ENCODE measurements at places on chromosomes 13 and 19.

DNA sequence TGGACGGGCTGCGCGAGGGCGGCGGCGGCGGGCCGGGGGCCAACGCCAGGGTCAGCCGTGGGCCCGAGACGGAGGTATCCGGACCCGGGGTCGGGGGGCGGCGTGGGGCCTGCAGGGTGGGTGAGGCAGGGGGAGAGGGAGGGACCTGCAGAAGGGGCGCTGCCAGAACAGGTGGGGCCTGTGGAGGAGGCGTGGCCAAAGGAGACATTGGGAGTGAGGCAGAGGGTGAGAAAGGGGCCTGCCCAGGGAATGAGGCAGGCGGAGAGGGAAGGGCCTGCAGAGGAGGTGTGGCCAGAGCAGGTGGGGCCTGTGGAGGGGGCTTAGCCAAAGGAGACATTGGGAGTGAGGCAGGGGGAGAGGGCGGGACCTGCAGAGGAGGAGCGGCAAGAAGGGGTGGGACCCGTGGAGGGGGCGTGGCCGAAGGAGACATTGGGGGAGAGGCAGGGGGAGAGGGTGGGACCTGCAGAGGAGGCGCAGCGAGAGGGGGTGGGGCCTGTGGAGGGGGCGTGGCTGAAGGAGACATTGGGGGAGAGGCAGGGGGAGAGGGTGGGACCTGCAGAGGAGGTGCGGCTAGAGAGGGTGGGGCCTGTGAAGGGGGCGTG, 4.2 kb downstream of the PRR36 start:
- no peak for DNase-seq

DNA sequence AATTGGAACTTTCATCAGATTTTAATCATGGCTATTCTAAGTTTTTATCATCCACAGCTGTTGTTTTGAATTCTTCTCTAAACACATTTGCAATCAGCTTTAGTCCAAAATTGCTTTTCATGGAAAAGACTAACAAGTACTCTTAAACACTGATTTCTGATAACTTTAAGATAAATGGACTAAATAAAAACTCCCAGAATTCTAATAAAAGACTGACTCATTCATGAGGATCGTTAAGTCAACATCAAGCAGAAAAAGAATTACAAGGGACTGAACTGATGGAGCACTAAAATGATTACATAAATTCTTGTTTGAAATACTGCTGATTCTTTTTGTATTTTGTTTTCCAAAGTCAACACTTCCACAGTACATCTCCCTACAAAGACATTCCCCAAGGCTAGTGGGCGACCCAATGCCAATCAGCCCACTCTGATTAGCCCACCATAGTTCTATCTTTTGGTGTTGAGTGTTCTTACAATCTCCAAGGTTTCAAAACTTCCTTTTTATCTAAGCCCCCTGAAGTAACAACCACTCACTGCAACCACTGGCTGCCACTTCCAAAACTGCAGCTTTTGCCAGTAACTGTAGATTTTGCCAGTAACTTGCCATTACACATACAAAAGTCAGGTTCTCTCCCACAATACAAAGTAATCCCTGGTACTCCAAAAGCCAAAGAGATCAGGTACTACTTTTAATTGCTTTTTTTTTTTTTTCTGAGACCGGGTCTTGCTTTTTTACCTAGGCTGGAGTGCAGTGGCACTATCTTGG, 14.0 kb upstream of the NAA16 start:
- DNase-seq, result no peak

GRCh38 chr19:45170146-45171106, 7.6 kb downstream of the TRAPPC6A start:
- DNase-seq, result no peak

- DNase-seq, result no peak
Observed at GRCh38 chr19:7965921-7966665, 22.6 kb upstream of the TIMM44 start.

DNA sequence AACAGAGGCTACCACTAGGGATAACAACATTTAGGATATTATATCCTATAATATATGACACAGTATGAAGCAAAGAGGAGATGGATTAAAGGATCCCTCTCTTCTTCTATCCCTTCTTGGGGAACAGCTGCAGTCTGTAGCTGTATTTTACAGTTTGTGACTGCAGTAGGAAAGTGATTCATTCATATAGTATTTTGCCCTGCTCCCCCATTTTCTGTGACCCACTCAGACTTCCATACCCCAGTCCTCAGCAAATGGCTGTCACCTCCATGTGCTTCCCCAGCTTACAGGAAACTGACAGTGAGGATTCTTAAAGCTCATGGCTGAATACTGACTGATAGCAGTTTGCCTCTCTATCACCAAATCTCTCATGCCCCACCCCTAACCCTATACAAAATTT, 27.5 kb downstream of the MICU2 start:
- no peak for DNase-seq
